ENCODE measurements at places on chromosomes 11 and 22.

- no peak for DNase-seq
These were observed 56.1 kb downstream of the SYN3 start for GRCh38 chr22:33002035-33002434.

GRCh38 chr22:27526901-27527300 lies 274.7 kb downstream of the MN1 start:
- DNase-seq, result no peak

- DNase-seq, result no peak
These were observed 92.7 kb downstream of the ETS1 start for GRCh38 chr11:128494418-128495332.

DNA sequence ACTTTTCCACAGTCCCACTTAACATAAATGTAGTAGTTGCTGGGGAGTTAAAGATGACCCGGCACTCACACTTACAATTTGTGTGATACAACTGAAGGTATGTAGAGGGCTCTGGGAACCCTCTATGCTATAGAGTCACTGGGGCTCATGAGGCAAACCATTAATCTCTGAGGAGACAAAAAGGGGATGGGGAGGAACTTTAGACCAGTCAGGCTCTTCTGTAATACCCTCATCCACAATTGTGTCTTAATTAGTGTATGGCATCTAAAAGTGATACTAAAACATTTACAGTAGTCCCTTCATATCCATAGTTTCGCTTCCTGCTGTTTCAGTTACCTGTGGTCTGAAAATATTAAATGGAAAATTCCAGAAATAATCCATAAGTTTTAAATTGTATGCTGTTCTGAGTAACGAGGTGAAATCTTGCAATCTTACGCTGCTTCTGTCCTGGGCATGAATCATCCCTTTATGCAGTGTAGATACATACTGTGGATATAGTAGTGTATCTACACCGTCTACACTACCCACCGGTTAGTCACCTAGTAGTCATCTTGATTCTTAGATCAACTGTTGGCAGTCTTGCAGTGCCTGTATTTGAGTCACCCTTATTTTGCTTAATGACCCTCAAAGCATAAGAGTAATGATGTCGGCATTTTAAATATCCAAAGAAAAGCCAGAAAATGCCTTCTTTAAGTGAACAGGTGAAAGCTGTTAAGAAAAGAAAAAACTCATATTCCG lies 12.2 kb downstream of the CBL start:
- DNase-seq, result no peak

- DNase-seq, result no peak
These were observed 651 bp upstream of the FAM83F start for GRCh38 chr22:39994041-39994565.

DNA sequence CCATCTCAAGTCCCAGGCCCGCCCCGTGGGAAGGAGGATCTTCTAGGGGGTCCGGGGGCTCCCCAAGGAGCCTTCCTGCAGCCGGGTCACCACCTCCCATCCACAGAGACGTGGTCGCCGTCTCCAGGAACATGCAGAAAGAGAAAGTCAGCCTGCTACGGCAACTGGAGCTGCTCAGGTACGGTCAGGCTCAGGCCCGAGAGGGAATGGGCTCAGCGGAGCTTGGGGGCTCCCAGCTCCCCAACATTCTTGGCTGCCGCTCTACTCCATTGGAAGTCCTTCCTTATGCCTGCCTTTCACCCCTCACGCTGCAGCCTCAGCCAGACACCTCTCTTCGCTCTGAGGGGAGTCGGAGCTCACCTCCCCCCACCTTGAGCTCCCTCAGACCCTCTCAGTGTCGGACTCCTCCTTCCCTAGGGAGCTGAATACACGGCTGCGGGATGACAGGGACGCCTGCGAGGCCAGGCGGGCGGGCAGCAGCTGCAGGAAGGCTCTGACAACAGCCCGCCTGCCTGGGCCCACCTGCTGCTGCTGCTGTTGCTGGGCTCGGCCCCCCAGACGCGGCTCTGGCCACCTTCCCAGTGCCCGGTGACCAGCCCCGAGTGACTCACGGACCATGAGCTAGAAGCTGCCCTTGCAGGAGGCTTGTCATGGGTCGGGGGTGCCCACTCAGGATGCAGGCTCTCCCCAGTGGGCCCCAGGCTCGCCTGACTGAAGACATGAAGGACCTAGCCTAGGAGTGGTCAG lies 1.5 kb upstream of the CD151 start:
- DNase-seq, result no peak

DNA sequence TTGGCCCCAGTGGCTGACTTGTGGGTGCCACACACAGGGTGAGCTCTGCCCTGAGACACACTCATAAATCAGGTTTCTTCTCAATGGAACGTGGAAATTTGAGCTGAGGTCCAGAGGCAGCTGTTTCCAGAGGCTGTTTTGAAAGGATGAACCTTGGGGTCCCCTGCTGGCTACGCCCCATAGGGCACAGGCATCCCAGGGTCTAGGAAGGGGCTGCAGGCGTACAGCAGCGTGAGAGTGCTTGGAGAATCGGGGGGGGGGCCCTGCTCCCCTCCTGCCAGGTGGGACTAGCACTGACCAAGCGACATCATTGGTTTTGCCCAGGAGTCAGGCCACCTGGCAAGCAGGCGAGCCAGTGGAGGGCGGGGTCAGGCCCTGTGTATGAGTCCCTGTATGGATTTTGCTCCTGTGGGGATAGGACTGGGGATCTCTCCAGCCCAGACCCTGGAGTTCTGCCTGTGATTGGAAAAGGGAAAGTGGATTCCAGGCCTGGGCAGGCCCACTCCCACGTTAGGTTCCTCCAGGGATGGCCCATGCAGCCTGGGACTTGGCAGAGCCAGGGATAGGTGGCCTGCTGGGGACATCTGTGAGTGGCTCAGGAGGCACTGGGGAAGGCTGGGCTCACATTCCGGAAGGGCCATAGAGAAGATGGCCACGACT lies 61.0 kb downstream of the FBXO7 start:
- DNase-seq, result no peak

DNA sequence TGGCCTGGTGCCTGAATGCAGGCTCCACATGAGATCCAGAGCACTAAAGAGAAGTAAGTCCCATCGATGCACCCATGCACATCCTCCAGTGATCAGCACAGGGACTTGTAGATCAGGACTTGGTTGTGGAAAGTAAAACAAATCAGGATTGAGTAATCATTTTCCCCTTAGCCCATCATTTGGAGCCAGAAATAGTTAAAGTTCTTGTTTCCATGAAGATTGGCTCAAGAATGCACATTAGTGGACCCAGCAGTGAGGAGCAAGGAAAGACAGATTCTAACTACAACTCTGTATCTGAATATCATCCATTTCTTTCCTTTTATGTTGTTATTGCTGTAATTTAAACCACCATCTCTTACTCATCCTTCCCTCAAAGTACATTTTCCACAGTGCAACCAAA lies 19.1 kb downstream of the CCDC83 start:
- no peak for DNase-seq
